Esophagus squamous epithelium (tissue), 5 donors: ENCODE measurements at places on chromosomes 16 and 17.

DNA sequence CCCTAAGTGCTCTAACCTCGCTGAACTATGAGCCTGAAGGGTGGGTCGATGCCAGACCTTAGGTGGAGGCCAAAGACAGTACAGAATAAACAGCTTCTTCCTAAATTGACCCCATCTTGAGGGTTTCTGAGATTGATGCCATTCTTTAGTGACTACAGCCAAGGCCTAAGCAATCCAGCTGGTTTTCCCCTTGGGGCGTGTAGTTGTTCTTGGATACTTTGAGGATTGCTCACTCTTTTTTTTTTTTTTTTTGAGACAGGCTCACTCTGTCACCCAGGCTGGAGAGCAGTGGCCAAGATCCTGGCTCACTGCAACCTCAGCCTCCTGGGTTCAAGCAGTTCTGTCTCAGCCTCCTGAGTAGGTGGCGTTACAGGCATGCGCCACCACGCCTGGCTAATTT, 2.0 kb downstream of the OVCA2 start:
- DNase-seq, result no peak

GRCh38 chr17:79794659-79795511, 2.0 kb downstream of the CBX8 start:
- DNase-seq, result no peak

DNA sequence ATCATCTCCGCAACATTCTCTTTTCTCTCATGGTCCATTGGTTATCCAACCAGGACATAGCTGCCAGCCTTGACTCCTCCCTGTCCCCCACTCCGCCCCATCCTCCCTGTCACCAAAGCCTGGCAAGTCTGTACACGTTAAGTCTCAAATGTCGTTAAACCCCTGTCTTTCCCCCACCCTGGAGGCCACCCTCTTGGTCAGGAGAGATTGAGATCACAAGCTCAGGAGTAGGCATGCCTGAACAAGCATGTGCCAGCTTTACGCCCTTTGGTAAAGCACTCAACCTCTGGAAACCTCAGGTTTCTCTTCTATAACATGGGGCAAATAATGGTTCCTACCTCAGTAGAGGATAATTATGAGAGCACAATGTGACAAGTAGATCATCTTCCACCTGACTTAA, 38.1 kb upstream of the CCL1 start:
- DNase-seq, result no peak

- DNase-seq, result no peak
These were observed 54.8 kb downstream of the SDK2 start for GRCh38 chr17:73589363-73589980.

GRCh38 chr17:10735821-10736220, 6.0 kb upstream of the TMEM220 start:
- no peak for DNase-seq

- DNase-seq, result no peak
These were observed 377 bp upstream of the CRHR1 start for GRCh38 chr17:45783593-45784292.

- DNase-seq, result no peak
These were observed 20.0 kb upstream of the CACNG4 start for GRCh38 chr17:66944351-66945146.

- no peak for DNase-seq
These were observed 879 bp downstream of the SOCS1 start for GRCh38 chr16:11254913-11255736.

- DNase-seq, result no peak
These were observed 555 bp downstream of the NUP88 start for GRCh38 chr17:5418858-5419355.

DNA sequence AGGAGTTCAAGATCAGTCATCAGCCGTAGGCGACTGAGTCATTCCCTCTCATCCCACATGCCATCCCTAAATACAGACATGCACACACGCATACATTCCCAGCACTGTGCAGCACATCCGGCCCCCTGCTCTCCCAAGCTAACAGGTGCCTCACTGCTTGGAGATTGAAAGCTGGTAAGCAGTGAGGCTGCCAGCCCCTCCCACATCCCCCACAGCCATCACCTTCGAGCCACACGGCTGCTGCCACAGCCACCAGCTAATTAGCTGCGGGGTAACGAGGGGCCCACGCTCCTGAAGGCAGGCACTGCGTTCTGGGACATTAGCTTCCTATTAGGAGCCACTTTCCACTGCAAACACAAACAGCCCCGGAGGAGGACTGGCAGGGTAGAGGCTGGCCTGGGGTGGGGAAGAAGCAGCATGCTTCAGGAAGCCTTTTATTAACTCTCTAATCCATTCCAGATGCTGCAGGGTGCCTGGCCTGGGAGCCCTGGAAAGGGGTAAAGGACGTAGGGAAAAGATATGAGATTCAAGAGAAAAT, 179.6 kb downstream of the CCT6B start:
- no peak for DNase-seq

GRCh38 chr16:89727406-89728120, 6.2 kb downstream of the ZNF276 start:
- DNase-seq, result no peak

DNA sequence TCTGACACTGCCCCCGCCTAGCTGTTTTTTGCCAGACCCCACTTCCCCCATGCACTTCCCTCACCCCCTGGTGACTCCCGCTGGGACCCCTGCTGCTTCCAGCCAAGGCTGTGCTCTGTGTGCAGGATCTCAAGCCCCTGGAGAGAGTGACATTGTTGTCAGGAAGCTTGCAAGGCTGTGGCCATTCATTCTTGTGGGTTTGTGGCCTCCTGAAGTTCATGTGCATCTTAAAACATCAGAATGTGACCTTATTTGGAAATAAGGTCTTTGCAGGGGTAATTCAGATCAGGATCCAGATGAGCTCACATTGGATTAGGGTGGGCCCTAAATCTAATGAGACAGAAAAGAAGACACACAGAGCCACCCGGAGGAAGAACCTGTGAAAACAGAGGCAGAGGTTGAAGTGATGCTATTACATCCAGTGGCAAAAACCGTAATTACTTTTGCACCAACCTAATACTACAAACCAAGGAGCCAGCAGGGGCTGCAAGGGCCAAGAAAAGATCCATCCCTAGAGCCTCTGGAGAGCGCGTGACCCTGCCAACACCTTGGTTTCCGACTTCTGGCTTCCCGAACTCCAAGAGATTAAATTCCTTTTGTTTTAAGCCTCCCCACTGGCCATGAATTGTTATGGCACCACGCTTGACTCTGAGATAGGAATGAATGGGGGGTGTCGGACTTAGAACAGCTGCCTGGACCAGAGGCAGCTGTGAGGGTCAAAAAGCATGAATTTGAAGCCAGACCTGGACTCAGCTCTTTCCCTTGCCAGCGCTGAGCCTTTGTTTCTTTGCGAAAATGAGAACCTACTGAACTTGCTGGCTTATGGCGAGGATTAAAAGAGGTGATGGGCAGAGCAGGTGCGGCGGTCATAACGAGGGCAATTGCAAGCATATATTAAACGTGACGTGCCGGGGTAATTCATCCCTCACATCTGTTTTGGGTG, 75.5 kb downstream of the BMERB1 start:
- DNase-seq, result no peak

- no peak for DNase-seq
These were observed 13.6 kb downstream of the MAP3K3 start for GRCh38 chr17:63635787-63636186.

GRCh38 chr17:56978441-56979090, 635 bp downstream of the SCPEP1 start:
- no peak for DNase-seq

- DNase-seq, result no peak
These were observed 136.5 kb downstream of the FTO start for GRCh38 chr16:53840456-53840855.

- DNase-seq, result no peak
These were observed 16.7 kb upstream of the ERN2 start for GRCh38 chr16:23729503-23730424.

DNA sequence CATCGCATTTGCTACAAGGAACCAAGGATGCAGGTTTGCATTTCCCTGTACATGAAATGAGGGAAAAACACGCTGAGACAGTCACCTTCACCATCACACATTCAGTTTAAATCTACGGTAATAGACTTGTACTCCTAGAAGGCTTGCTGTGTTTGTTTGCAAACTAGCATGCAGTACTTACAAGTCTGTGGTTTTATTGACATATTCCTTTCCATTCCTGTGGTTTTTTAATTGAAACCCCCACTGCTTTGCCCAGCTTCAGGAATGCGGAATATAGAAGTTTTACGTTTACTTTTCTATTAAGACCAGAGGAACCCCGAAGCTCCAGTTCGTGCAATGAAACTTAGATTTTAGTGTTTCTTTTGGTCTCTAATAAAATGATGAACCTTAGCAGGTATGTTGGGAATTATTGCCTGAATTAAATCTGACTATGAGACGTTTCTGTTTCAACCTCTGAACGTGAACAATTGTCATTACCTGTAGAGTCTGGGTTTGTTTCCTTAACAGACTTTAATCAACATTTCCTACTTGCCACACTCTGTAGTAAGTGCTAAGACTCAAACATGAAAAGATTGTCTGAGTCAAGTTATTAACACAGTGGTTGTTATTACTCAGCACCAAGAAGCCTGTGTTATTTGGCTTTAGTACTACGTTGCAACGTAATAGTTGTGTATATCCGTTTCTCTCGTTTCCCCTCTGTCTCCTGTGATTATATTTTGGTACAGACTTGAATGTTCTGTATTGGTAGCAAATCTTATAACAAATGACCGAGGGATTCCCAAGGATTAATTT, 793.3 kb upstream of the GOT2 start:
- no peak for DNase-seq

DNA sequence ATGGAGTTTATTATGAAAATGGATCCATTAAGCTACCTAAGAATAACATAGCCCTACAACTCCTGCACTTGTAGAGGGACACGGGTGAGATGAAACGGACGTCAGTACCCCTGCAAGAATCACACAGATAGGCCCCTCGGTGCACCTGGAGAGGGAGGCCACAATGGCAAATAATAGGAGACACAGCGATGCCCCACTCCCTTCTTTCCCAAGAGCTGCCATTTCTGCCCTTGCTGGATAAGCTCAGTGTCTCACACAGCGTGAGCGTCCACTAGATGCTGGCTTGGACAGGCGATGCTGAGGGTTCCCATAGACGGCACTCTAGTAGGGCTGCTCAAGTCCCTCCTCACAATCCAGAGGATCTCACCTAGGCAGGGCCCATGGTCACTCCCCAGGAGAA, 67.8 kb downstream of the ADCY9 start:
- no peak for DNase-seq

DNA sequence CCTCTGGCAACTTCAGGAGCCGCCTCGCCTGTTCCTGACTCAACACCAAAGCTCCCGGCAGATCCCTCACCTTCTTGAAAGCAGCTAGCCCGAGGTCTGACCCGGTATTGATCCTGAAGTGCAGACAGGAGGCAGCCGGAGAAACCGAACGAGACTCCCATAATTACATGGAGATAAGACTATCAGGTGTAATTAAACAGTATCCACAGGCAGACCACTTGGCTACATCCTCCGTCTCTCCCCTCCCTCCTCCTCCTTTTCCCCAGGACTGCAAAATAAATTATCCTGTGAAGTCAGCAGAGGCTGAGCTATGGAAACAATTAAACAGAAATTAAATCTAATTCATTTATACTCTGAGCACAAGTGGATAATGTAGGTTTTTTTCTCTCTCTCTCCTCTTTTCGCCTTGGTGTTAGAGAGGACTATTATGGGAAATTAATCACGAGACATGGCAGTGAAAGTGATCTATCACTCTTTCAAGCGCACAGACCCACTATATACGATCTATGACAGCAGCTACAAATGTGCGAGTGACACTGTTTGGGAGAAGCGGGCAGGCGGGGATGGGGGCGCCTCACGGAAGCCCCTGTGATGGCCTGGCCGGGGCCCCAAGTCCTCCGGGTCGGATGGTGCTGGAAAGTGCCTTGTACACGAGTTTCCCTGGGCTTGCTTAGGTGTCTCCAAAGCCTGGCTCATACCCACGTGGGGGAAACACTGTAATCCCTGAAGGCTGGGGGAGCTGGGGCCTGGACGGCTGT, 92.8 kb downstream of the RBFOX3 start:
- no peak for DNase-seq

DNA sequence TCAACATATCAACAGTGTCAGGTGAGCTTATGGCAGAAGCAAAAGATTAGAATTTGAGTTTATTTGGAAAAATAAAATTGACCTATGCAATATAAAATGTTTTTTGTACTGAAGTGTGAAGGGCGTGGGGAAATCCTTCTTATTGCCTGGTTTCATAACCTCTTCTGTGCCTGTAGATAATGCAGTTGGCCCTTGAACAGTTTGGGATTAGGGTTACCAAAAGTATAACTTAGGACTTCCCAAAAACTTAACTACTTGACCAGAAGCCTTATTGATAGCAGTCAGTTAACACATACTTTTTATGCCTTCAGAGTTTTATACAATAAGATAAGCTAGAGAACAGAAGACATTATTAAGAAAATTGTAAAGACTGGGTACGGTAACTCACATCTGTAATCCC, 66.0 kb downstream of the TMC6 start:
- no peak for DNase-seq

- no peak for DNase-seq
These were observed 19.7 kb downstream of the TEKT3 start for GRCh38 chr17:15321556-15322251.

DNA sequence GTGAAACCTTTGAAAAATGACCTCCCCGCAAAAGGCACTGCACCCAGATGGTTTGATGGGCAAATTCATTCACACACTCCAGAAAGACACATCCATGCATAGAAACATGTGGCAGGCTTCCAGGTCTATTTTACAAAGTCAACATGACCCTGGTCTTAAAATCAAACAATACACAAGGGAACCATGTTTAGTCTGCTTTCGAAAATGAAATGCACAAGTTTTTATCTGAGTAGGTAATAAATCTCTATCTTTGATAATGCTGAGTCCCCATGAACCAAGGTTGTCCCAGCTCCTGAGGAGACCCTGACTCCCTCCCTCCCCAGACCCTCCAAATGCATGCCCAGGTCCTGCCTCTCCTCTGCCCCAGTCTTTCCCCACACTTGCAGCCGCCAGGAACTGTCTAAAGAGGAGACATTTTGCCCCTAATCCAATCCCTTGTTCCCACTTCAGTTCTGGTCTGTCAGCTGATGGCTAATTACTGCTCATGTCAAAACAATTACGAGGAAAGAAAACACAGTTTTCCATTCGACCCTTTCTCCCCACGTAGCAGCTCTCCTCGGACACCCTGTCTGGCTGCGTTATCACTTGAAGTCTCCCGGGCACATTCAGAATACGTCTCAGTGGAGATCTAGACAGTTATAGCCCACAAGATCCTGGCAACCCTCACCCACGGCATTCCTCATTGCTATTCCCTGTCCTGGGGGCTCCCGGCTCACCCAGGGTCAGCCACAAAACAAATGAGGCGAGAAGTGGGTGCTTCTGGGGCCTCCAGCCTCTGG, 68.8 kb upstream of the RCVRN start:
- no peak for DNase-seq
